ENCODE measurements at places on chromosomes 1 and 21. TPM values are rescaled to one million over a fixed set of nuclear protein-coding genes. Genes with fewer than 3 reads are reported as not detected.
A peak's percentile ranks its signal among the peaks of the same experiment; 100 is the strongest.

DNA sequence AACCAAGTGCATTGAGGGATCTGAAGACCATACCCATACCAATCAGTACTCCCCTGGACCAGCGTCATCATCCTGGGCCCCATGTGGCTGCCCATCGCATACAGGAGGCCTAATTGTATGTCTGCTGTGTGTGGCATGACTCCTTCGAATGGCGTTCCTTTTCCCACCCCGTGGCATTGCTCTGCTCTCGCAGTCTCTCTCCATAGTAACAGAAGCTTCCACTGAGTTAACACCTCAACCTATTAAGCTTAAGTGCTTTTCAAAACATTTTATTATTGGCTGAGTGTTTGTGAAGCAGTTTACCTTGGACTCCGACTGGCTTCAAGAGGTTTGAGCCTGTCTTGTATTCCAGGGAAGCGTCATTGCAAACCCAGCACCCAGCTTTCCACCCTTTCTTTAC lies 187.1 kb upstream of the LMO4 start:
- H3K27ac ChIP-seq, result no peak overlapping the region
- H3K4me1 ChIP-seq, result no peaks in the 10 kb centered on the region
- H3K27me3 ChIP-seq, result no peaks in the 10 kb centered on the region
- no peak for DNase-seq
- H3K36me3 ChIP-seq, result no peaks in the 10 kb centered on the region
- no peak overlapping the region for H3K4me3 ChIP-seq

The SRSF4 gene
- 149 TPM for polyA plus RNA-seq

- H3K27me3 ChIP-seq, result no peaks in the 10 kb centered on the region
- no peaks in the 10 kb centered on the region for H3K36me3 ChIP-seq
- H3K4me3 ChIP-seq, result no peak overlapping the region
- H3K4me1 ChIP-seq, result no peaks in the 10 kb centered on the region
- H3K27ac ChIP-seq, result no peak overlapping the region
Observed at GRCh38 chr21:31195334-31196015, 148.6 kb downstream of the TIAM1 start.

- no peak for DNase-seq
- H3K4me1 ChIP-seq, result no peaks in the 10 kb centered on the region
- no peak overlapping the region for H3K27ac ChIP-seq
Observed at GRCh38 chr21:44548381-44548780, 2.9 kb downstream of the KRTAP10-2 start.

DNA sequence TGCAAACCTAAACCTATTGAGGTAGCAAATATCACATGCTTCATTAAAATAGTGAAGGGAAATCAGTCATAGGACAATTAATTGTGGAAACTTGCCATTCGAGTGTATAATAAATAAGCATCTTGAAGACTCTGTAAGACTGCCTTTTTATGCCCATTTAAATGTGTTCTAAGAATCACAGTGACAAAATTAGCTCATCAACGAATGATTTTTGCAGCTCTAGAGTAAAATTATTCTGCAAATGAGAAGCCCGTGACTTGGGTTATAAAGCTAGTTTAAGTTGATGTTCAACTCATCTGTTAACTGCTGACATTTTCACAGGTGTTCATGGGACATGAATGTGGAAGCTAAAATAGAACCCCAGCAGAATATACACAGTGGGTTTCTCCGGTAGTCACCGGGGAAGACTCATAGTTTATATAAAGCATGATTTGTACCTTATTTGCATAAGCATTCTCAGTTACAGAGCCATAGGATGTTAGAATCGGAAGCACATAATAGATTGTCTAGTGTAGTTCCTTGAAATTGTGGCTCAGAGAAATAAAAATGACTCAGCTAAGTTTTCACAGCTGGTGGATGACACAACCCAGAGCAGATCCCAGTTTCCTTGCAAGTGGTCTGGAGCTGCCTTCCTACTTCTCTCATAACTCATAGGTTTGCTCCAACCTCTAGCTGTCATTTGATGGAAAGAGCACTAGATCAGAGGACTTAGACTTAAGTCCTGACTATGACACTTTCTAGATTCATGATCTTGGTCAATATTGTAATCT lies 107.3 kb downstream of the UCHL5 start:
- H3K36me3 ChIP-seq, result no peaks in the 10 kb centered on the region
- H3K27me3 ChIP-seq, result no peaks in the 10 kb centered on the region
- no peaks in the 10 kb centered on the region for H3K4me1 ChIP-seq
- peak; percentile 21 for DNase-seq
- no peak overlapping the region for H3K4me3 ChIP-seq

GRCh38 chr1:35270836-35271235 lies 2.3 kb downstream of the ZMYM4 start:
- no peak for DNase-seq
- no peak overlapping the region for H3K4me3 ChIP-seq
- no peaks in the 10 kb centered on the region for H3K27me3 ChIP-seq
- H3K4me1 ChIP-seq, result peaks cover 7% of the 10 kb centered on the region

DNA sequence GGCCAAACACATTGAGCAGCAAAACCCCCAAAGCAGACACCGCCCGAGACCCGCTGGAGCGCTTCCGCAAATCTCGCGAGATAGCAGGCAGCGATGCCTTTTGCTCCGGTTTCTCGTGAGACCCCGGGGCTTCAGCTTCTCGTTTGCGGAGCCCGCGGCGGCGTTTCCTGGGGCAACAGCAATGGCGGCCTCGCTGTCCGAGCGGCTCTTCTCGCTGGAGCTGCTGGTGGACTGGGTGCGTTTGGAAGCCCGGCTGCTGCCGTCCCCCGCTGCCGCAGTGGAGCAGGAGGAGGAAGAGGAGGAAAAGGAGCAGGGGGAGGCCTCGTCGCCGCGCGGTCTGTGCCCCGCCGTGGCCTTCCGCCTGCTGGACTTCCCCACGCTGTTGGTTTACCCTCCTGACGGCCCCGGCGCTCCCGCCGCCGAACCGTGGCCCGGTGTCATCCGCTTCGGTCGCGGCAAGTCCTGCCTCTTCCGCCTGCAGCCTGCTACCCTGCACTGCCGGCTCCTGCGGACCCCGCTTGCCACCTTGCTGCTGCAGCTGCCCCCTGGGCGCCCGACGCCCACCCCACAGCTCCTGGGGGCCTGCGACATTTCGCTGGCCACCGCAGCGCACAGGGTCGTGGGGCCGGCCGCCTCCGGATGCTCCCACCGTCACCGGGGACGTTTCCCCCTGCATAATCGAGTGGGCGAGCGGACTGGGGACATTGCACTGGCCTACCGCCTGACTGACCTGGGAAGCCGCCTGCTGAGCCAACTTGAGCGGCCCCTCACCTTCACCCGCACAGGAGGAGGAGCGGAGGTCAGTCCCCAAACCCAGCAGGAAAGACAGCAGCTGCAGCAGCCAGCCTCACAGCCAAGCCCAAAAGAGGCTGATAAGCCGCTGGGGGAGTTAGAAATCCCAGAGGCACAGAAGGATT lies at the start of gene MAP10:
TSS of gene MAP10 (plus strand) at position 148 of the 917 bp plus-strand sequence. CDS start at position 182, 34 bp downstream.
- H3K27ac ChIP-seq, result peak within 1 kb of the TSS; percentile 61
- DNase-seq, result peak; percentile 82
- no peaks in the 10 kb centered on the region for H3K36me3 ChIP-seq

DNA sequence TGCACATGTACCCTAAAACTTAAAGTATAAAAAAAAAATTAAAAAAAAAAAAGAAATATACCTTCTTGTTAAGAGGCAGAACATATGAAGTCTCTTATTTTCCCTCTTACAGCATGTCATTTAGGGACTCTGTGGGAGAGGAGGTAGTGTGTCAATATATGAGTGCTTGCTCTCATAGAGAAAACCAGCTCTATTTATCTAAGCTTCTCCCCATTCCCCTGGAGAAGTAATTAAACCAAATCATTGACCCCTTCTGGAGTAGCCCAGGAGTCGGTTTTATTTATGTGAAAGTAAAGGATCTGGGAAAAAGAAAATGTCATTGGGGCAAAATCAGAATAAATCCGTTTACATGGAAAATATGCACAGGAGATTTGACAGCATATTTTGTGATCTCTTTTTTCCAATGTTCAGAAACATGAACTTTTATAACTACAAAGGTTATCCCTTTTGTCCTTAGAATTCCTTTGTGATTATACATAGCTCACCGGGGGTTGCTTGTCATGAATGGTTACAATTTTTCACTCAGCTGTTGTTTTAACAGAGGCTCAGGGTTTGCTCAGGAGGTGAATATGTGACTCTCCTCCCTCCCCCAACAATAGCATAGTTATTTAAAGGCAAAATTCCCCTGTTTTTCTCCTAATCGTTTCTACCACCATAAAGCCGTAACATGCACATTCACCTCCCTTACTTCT lies 114.5 kb upstream of the C1orf21 start:
- H3K27ac ChIP-seq, result no peak overlapping the region
- H3K36me3 ChIP-seq, result no peaks in the 10 kb centered on the region
- no peaks in the 10 kb centered on the region for H3K27me3 ChIP-seq
- no peaks in the 10 kb centered on the region for H3K4me1 ChIP-seq
- H3K4me3 ChIP-seq, result no peak overlapping the region

DNA sequence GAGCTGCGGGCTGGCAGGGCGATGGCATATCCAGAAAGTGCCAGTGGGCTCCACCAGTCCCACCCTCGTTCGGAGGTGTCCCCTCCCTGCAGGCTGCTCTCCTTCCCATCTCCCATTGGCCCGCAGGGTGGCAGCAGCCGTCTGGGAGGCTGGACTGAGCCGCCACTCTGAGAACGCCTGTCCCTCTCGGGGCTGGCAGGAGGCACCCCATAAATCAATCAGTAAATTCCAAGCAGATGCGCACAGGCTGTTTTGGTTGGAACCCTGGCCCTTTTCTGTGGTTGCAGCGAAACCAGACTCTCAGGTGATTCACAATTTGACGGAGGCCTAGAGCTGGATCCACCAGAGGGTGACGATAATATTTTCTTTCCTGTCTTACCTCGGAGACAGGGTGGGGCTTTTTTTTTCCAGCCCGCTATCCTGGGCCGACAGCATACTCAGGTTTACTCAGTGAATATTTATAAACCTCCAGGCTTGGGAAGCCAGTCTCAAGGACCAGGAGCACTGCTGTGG lies 99.7 kb downstream of the GLIS1 start:
- peaks cover 8% of the 10 kb centered on the region for H3K27me3 ChIP-seq
- no peak overlapping the region for H3K27ac ChIP-seq
- H3K36me3 ChIP-seq, result no peaks in the 10 kb centered on the region
- H3K4me1 ChIP-seq, result no peaks in the 10 kb centered on the region

- no peaks in the 10 kb centered on the region for H3K36me3 ChIP-seq
- DNase-seq, result peak; percentile 24
- no peaks in the 10 kb centered on the region for H3K4me1 ChIP-seq
- no peak overlapping the region for H3K27ac ChIP-seq
- H3K27me3 ChIP-seq, result no peaks in the 10 kb centered on the region
Observed at GRCh38 chr1:224851210-224851847, 78.1 kb upstream of the DNAH14 start.

DNA sequence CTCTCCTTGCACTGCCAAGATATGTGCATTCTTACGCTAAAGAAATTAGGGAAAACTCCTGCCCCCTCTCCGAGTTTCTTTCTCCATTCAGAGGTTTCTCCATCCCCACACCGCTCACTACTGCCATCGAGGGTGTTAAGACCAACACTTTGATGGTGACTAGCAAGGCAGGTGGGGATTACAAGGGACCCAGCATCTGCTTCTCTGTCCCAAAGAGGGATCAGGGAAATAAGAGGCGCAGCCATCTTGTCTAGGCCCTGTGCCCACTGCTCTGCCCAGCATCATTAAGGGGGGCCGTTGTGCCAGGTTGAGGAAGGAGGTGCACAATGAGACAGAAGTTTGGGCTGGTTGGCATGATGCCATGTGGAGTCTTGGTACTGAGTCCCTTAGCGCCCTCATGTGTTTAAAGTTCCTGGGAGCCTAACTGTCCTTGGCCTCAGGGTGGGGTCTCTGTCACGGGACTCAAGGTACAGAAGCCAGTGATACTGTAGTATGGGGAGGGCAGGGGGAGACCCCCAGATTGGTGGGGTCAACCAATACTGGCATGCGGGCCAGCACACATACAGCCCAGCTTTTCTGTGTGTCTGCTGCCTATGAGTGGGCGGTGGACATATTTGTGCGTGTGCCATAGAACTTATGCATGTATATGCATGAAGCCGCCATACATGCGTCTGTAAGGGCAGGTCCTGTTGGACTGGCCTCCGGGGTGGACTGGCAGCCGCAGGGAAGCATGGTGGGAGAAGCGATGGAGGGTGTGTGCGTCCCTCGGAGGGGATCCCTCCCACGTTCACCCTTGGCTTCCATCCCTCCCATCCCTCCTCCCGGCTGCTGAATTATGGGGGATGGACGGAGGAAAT lies 5.5 kb downstream of the EFNA3 start:
- H3K27me3 ChIP-seq, result peaks cover 51% of the 10 kb centered on the region
- peaks cover 56% of the 10 kb centered on the region for H3K4me1 ChIP-seq
- H3K36me3 ChIP-seq, result no peaks in the 10 kb centered on the region
- DNase-seq, result no peak

GRCh38 chr1:180137776-180138175 lies 16.9 kb upstream of the QSOX1 start:
- H3K27ac ChIP-seq, result no peak overlapping the region
- DNase-seq, result no peak
- no peaks in the 10 kb centered on the region for H3K27me3 ChIP-seq
- no peak overlapping the region for H3K4me3 ChIP-seq
- H3K4me1 ChIP-seq, result no peaks in the 10 kb centered on the region

The PLA2G2F gene
- polyA plus RNA-seq, result not detected

DNA sequence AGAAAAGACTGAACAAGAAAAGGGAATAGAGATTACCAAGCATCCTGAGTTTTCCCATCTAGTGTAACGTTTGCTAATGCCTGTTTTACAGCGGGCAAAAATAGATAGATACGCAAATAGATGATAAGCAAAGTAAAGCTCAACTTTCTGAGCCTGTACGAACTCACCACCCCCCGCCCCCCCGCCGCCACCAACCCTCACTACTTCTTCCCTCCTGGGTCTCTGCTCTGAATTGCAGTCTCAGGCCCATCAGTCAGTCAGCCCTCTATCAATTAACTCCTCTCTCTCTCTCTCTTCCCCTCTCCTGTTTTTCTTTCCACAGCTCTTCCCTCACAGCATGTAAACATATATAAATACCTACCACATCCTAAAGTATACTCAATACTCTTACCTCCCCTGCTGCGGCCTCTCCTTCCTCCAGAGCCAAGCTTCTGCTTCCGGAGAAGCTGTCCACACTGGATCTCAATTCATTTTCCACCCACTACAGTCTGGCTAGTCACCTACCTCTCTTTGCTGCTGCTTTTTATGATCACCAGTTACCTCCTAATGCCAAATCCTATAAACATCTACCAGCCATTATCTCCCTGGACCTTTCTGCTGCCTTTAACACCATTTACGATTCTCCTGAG lies 64.6 kb downstream of the CAPN2 start:
- H3K27me3 ChIP-seq, result no peaks in the 10 kb centered on the region
- H3K36me3 ChIP-seq, result peaks cover 49% of the 10 kb centered on the region
- DNase-seq, result no peak
- no peak overlapping the region for H3K4me3 ChIP-seq
